GOT3 (cell line): ENCODE measurements at places on chromosomes 5 and 9.

DNA sequence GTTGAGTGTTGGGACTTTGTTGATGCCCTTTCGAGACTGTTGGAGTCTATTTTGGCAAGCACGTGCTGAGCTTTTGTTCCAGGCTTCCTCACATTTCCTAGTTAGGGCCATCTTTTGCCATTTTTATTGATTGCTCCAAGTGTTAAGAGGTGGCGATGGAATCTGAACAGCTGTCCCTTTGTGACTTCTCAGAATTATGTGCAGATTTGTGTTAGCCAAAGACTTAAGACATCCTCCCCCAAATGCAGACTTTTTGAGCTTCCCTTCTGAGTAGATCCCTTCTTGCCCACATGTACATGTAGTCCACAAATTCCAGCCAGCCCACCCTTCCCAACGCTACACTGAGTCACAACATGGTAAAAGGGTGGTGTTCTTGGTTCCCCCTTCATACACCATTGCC, 59.2 kb downstream of the SPIN1 start:
- no peak for DNase-seq

GRCh38 chr5:145787001-145787400, 48.1 kb downstream of the PRELID2 start:
- no peak for DNase-seq

DNA sequence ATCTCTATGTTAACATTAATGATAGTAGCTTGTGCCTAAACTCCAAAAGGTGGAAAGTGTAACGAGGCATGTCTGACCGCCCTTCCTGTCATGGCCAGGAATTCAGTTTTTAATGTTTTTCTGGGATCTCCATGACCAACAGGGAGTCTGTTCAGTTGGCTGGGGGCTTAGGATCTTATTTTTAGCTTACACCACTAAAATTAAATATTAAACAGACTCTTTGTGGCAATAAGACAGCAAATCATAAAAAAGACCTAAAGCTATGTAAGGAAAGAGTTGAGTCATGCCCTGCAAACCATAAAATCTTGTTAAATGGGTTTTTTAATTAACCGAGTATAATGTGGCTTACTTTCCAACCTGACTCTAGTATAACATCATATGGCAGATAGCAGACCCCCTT, 247.8 kb downstream of the DIRAS2 start:
- DNase-seq = no peak

DNA sequence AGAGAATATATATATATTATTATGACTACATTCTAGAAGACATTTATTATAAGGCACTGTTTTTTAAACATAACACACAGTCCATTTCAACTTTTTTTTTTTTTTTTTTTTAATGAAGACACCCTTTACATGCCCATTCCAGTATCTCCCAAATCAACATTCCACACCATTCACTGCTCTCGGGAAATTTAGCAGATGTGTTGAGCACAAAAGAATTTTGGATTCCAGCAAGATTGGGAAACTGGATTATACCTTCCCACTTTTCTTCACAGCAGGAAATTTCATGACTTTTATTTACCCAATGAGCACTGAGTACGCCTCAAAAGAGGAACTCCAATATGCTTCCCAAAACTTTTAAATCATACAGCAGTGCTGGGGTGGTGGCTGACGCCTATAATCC, 333.6 kb upstream of the DAB2 start:
- no peak for DNase-seq

GRCh38 chr9:100222674-100223073, 123.6 kb downstream of the INVS start:
- DNase-seq = no peak
